ENCODE measurements at places on chromosomes 5 and 9. TPM values are rescaled to one million over a fixed set of nuclear protein-coding genes. Genes with fewer than 3 reads are reported as not detected.
A peak's percentile ranks its signal among the peaks of the same experiment; 100 is the strongest.

GRCh38 chr5:11863911-11864310 is 40.3 kb downstream of the CTNND2 start:
- H3K27ac ChIP-seq, result no peak overlapping the region
- DNase-seq, result no peak
- no peaks in the 10 kb centered on the region for H3K27me3 ChIP-seq

DNA sequence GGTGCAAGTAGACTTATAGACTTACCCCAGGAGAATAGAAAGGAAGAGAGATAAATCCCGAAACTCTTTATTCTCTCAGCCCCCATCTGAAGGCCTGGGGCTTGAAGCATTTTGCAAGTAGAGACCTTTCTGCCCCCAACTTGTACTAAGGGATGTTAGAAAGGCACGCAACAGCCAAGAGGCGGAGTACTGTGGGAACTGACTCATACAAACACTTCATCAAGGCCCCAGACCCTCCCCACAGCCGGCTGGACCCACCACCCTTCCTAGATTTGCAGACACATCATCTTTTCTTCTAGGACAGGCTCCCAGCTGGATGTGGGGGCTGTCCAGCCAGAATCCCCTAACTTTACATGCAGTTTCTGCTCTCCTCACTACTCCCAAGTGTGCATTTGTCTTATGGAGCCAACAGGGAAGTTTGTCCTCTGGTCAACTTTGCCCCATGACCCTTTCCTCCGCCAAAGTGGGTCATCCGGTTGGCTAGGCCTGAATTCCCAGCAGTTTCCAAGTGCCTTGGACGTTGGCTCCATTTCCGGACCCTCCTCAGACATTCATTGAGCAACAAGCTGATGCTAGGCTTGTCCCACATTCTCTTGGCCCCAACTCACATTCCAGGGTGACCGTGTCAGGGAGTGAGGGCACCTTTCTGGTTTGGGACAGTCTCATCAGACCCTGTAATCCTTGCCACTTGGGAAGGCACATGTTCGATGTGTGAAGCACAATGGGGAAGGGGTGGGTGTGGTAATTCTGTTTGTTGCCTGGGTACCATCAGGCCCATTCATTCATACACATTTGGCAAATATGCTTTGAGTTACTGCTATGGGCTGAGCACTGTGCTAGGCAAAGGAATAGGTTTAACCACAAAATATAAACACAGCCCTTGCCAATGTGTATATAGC is 64.6 kb downstream of the ABLIM3 start:
- peaks cover 4% of the 10 kb centered on the region for H3K4me1 ChIP-seq
- DNase-seq, result no peak
- no peaks in the 10 kb centered on the region for H3K27me3 ChIP-seq
- no peak overlapping the region for H3K4me3 ChIP-seq

- peaks cover 19% of the 10 kb centered on the region for H3K27me3 ChIP-seq
- H3K36me3 ChIP-seq, result no peaks in the 10 kb centered on the region
Measured at GRCh38 chr9:114131808-114132549, 23.4 kb upstream of the COL27A1 start.

DNA sequence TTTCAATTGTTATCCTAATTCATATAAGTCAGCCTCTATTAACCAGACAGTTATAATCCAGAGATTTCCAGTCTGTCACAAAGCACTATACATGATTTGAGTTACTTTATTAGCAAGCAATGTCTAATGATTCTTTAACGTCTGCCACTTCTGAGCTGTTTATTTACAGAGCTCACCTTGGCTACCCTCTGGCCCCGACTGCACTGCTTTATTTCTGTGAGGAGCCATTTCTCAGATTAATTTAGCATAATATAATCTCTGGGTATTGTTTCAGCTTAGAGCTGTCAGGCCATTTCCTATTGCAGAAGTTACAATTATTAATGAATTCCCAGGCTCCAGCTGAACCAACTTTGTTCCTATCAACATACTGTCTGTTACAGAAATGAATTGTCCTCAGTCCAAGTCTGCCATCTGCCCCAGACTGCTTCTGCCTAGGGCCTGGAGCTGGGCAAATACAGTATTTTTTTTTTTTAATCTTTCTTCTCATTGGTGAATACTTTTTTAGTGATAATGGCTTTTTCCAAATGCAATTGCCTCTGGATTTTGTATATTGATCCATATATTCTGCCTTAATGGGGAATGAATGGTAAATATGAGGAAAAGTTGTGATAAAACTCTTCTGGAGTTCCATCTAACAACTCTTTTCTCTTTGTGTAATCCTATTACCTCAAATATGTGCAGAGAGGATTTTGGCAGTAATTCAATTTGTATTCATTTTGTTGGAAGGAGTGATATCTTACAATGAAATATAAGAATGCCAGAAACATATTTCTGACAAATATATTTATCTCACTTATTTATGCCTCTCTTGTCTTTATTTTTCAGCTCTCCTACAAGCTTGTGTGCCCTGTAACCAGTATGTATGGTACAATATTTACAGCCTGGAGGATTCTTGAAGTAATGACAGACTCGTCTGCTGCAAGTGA is 104.7 kb downstream of the FOCAD start:
- H3K27ac ChIP-seq, result no peak overlapping the region
- no peak overlapping the region for H3K4me3 ChIP-seq
- no peaks in the 10 kb centered on the region for H3K27me3 ChIP-seq

- no peaks in the 10 kb centered on the region for H3K27me3 ChIP-seq
- peak overlapping the region; percentile 15 for H3K27ac ChIP-seq
Measured at GRCh38 chr9:4277531-4277991, 22.3 kb downstream of the GLIS3 start.

DNA sequence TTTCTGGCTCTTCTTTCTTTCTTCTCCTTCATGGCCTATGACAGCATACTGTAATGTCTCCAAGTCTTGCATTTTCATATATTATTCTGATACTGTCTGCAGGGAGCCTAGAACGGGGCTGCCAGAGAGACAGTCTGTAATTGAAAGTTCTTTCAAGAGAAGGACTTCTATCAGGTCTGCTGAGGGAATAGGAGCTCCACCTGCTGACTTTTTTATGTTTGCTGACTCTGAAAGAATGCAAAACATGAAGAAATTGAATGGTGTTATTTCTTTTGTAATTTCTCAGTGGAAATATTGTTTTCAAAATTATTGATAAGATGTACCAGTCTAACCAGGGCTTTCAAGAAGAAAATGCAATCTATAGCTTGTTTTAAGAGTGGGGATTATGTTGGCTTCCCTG is 121.9 kb upstream of the RFX3 start:
- H3K27ac ChIP-seq, result no peak overlapping the region
- no peaks in the 10 kb centered on the region for H3K36me3 ChIP-seq
- H3K27me3 ChIP-seq, result no peaks in the 10 kb centered on the region
- H3K4me3 ChIP-seq, result no peak overlapping the region

- H3K4me3 ChIP-seq, result no peak overlapping the region
- peaks cover 12% of the 10 kb centered on the region for H3K4me1 ChIP-seq
- H3K27me3 ChIP-seq, result no peaks in the 10 kb centered on the region
- no peak for DNase-seq
- no peaks in the 10 kb centered on the region for H3K36me3 ChIP-seq
Measured at GRCh38 chr5:92518318-92518904, 1062.6 kb downstream of the NR2F1-AS1 start.

DNA sequence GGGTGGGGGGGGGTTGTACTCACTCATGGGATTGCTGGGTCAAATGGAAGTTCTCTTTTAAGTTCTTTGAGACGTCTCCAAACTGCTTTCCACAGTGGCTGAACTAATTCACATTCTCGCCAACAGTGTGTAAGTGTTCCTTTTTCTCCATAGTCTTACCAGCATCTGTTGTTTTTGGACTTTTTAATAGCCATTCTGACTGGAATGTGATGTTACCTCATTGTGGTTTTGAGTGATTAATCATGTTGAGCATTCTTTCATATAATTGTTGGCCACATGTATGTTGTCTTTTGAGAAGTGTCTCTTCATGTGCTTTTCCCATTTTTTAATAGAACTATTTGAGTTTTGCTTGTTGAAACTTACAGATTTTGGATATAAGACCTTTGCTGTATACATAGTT is 94.9 kb upstream of the PLPPR1 start:
- no peaks in the 10 kb centered on the region for H3K4me1 ChIP-seq
- no peak overlapping the region for H3K27ac ChIP-seq
- no peak for DNase-seq
- no peaks in the 10 kb centered on the region for H3K36me3 ChIP-seq
- H3K27me3 ChIP-seq, result no peaks in the 10 kb centered on the region
- no peak overlapping the region for H3K4me3 ChIP-seq

DNA sequence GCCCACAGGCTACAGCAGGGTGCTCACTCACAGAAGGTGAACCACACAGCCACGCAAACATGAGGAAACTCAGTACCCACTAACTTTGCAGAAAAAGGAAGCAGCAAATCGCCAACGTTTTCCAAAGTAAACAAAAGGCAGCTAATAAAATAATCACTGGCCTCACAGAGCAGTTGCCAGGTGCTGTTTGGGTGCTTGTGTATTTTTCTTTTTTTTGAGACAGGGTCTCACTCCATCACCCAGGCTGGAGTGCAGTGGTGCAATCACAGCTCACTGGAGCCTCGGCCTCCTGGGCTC is 3.8 kb downstream of the SNAPC4 start:
- H3K4me1 ChIP-seq, result peaks cover 7% of the 10 kb centered on the region
- no peak overlapping the region for H3K4me3 ChIP-seq
- H3K27ac ChIP-seq, result no peak overlapping the region
- DNase-seq, result no peak
- peaks cover 4% of the 10 kb centered on the region for H3K36me3 ChIP-seq

DNA sequence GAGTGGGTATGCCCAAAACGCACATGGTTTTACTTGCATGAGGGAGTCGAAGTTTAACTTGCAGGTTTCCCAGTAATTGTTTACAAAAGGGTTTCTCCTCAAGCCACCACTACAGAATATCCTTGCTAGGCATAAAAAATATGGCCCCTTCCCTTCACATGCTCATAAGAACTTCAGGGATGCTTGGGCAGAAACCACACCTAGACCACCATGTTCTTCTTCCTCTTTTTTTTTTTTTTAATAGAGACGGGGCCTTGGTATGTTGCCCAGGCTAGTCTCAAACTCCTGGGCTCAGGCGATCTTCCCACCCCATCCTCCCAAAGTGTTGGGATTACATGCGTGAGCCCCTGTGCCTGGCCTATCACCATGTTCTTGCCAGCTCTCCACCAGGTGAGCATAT is 18.6 kb upstream of the PLIN2 start:
- DNase-seq, result no peak
- H3K27me3 ChIP-seq, result no peaks in the 10 kb centered on the region
- H3K4me1 ChIP-seq, result no peaks in the 10 kb centered on the region
- H3K36me3 ChIP-seq, result no peaks in the 10 kb centered on the region
- no peak overlapping the region for H3K27ac ChIP-seq

DNA sequence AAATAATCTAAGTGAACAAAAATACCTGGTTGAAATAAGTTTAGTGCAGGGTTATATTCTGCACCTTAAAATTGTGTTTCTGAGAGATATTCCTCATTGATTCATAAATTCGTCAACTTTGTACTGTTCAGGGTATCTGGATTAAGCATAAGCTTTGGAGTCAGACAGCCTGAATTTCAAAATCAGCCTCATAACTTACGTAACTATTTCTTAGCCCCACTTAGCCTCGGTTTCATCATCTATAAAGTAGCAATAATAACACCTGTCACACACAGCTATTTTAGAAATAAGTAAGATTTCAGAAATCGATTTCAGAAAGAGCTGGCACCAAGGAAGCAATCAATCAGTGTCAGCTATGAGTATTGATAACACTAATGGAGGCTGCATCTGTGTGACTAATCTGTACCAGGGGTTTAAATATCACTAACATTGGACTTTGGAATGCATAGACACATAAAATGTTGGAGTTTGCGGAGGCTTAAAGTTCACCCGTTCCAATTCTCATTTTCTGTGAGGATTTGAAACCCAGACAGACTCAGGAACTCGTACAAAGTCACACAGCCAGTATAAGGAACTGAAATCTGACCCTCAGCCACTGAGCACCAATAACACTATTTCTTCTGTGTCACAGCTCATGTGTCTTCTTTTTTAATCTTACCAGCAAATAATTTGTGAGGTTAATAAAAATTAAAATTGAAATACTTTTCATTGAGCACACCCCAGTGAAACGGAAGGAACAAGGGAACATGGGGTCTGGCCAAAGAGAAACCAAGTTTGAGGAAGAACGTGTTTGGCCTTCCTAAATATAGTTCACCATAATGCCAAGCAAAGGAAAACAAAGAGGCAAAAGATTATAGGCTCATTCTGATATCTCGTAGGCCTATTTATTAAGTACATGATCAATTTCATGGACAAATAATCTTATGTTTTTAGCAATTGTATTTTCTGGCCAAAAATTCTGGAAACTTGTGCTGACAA is 194.4 kb upstream of the PTGER4 start:
- no peaks in the 10 kb centered on the region for H3K4me1 ChIP-seq
- H3K36me3 ChIP-seq, result no peaks in the 10 kb centered on the region
- H3K4me3 ChIP-seq, result no peak overlapping the region
- no peak for DNase-seq
- no peaks in the 10 kb centered on the region for H3K27me3 ChIP-seq

- no peak for DNase-seq
- no peaks in the 10 kb centered on the region for H3K27me3 ChIP-seq
- H3K36me3 ChIP-seq, result no peaks in the 10 kb centered on the region
- no peak overlapping the region for H3K4me3 ChIP-seq
- H3K4me1 ChIP-seq, result peaks cover under 1% of the 10 kb centered on the region
Measured at GRCh38 chr5:92513067-92513466, 1068.0 kb downstream of the NR2F1-AS1 start.

- no peak overlapping the region for H3K27ac ChIP-seq
- no peak for DNase-seq
- H3K36me3 ChIP-seq, result no peaks in the 10 kb centered on the region
- H3K4me1 ChIP-seq, result no peaks in the 10 kb centered on the region
Measured at GRCh38 chr9:106528158-106528557, 334.8 kb upstream of the ZNF462 start.

DNA sequence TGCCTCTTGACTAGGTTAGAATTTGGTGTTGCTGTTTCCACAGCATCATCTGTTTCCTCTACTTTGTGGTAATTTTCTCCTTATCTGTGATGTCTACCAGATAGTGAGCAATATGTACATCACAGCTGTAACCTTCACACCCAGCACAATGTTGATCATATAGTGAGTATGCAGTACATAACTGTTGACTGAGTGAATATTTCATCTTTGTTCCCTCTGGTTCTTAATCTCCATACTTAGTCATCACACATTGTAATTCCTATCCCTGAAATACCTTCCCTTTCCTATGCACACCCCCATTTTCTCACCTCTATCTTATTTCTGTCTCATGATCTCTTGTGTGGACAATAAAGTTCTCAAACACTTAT is 115.9 kb downstream of the KIF4B start:
- H3K4me3 ChIP-seq, result no peak overlapping the region
- peaks cover 18% of the 10 kb centered on the region for H3K27me3 ChIP-seq
- H3K27ac ChIP-seq, result no peak overlapping the region

- DNase-seq, result no peak
- H3K4me1 ChIP-seq, result peaks cover 5% of the 10 kb centered on the region
Measured at GRCh38 chr9:8133606-8134005, 334.0 kb upstream of the DMAC1 start.

GRCh38 chr9:95333426-95333825 is 15.9 kb upstream of the FANCC start:
- no peaks in the 10 kb centered on the region for H3K27me3 ChIP-seq
- no peak for DNase-seq
- H3K4me1 ChIP-seq, result no peaks in the 10 kb centered on the region
- H3K27ac ChIP-seq, result no peak overlapping the region

GRCh38 chr5:178434851-178435250 is 155.3 kb downstream of the COL23A1 start:
- no peak for DNase-seq
- H3K4me1 ChIP-seq, result peaks cover 46% of the 10 kb centered on the region
- H3K27me3 ChIP-seq, result peaks cover 5% of the 10 kb centered on the region
- H3K36me3 ChIP-seq, result peaks cover 3% of the 10 kb centered on the region
- H3K27ac ChIP-seq, result no peak overlapping the region
- no peak overlapping the region for H3K4me3 ChIP-seq

The NANS gene
- 48.1 TPM for total RNA-seq

The ANKDD1B gene
- total RNA-seq, result 0.93 TPM

The ELOVL7 gene
- total RNA-seq, result 24.3 TPM

The PCDHGA9 gene
- total RNA-seq, result 2.2 TPM

The PCDHAC1 gene
- total RNA-seq, result 6.7 TPM

The ANGPTL2 gene
- total RNA-seq, result 20.6 TPM

The GNA14 gene
- total RNA-seq, result 1.4 TPM

The PRRX2 gene
- 0.50 TPM for total RNA-seq

The LCN2 gene
- total RNA-seq, result 12.4 TPM
